ENCODE measurements at places on chromosomes 6 and 20.

- DNase-seq: no peak
These were observed 225.9 kb upstream of the CST7 start for GRCh38 chr20:24723186-24723585.

DNA sequence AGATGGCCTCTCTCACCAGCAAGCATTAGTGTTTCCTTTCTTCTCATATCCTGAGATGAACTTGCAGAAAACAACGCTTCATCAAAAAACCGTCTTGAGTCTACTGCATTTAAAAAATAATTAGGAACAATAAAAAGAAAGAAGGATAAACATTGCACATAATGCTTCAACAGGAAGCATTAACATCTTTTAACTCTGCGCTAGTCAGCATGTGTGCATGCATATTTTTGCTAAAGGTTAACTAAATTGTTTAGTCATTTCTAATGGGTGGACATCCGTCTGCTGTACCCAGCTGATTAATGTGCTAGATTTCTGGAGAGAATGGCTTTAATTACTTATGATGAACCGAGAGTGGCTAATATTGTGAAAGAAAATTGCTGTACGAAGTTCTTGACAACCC lies 349.3 kb downstream of the SOX4 start:
- DNase-seq: no peak

DNA sequence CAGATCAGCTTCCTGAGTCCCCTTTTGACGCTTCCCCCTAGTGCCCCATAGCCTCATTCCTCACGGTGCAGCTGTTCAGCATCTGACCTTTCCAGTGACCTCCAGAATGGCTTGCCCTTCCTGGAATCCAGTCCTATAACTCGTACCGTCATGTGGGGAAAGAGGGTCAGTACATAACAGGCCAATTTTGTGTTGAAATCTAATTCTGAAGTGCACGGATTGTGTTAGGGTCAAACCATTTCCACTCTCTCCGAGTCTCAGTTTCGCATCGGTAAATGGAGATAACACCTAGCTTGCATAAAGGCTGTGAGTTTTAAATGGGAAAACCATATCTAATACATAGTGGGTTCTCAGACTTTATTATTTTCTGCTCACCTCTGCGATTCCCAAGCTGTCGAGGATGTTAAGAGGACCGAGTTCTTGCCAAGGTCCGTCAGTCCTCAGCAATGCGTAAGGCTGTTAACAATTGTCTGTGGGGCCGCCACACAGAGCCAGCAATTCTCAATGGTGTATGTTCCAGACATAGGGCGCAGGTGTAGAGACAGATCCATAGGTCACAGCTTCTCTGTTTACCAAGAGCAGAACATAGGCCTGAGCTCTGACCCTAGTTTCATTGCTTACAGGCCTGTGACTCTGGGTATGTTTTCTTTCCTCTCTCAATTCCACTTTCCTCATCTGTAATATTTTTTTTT lies 45.5 kb upstream of the CCR6 start:
- DNase-seq: no peak

GRCh38 chr6:20340068-20340848 lies 61.4 kb upstream of the E2F3 start:
- no peak for DNase-seq

- no peak for DNase-seq
These were observed 25.5 kb upstream of the SMIM26 start for GRCh38 chr20:18541741-18542140.

DNA sequence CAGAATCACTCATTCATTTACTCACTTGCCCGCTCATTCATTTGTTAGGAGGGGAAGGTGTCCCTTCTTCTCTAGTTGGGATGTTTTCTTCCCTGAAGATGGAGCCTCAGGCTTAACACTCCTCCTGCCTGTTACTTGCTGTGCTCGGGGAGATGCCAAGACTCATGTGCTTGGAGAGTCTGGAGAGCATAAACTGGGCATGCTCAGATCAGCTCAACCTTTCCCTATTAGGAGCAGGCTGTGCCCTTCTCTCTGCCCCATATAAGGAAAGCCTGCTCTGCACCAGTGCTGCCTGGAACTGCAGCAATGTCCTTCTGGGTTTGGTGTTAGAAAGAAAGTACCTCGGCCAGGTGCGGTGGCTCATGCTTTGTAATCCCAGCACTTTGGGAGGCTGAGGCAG lies 18.0 kb upstream of the UBE2V1 start:
- no peak for DNase-seq

- DNase-seq: no peak
These were observed 16.9 kb upstream of the MRGBP start for GRCh38 chr20:62779417-62779685.
